Stimulated activated CD8-positive, alpha-beta memory T cell treated with anti-CD3 and anti-CD28 coated beads, Interleukin-4, amount 100 ng/mL, for 1 hour (primary cell): ENCODE measurements at places on chromosomes 12 and 14.
A peak's percentile ranks its signal among the peaks of the same experiment; 100 is the strongest.

- DNase-seq, result no peak
Observed at GRCh38 chr14:103362780-103363179, 22.4 kb upstream of the MARK3 start.

DNA sequence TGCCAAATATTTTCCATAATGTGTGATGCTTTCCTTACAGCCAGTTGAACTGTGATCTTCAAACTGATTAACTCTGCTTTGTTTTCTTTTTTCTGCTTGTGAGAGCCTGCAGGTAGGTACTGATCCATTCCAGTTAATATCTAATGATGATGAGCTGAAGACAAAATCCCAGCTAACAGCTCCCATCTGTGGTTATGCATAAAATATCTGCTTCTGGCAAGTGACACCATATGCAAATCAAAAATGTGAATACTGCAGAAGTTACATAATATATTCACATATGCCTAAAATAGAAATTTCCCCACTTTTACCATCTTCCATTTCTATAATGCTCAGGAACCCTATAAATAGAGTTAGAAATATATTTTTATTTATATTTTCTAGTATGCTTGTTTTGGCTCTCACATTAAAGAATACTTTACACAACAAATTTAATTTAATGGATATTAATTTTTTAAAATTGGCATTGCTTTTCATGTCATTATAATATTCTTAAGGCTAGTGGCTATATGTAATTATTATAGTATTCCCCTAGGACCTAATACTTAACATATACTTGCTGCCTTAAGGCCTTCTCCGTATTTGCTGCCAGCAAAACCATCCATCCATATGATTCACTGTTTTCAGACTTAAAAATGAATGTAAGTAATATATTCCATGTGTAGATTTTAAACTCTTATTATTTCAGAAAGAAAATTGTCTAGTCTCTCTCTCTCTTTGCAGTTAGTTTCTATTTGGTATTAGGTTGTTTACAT is 83.8 kb downstream of the CCER1 start:
- DNase-seq, result no peak

GRCh38 chr12:43896496-43896895 is 60.6 kb downstream of the TMEM117 start:
- no peak for DNase-seq

DNA sequence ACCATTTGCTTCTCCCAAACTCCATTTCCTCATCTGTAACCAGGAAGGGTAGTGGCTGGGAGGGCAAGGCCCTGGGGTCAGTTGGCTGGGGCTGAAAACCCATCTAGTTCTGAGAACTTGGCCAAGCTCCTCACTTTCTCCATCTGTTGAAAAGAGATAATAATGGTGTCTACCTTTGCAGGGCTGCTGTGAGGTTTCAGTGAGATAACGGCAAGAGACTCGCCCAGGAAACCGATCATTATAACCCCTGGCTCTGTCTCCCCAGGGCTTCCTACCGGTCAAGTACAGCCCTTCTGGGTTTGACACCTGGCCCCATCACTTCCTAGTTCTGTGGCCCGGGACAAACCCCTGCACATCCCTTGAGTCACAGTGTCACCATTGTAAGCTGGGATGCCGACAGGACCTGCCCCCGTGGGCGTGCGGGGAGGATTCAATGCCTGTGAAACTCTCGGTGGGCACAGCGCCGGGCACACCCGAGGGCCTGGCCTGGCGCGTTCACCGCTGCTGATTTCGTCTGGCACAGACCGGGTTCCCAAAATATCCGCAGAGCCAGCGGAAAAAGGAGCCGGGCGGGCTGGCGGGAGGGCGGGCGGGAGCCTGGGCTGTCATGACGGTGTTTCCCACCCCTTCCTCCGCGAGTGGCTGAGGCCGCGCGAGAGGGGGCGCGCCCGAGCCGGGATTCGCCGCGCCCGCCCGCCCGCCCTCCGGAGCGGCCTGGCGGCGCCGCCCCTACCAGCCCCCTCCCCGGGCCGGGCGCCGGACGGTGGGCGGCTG is 4.4 kb downstream of the KMT5A start:
- DNase-seq, result peak; percentile 50

GRCh38 chr12:130177635-130178242 is 15.5 kb downstream of the FZD10 start:
- no peak for DNase-seq
